ENCODE measurements at places on chromosomes 4 and X.

GRCh38 chr4:157741642-157742041, 431.2 kb downstream of the GASK1B start:
- DNase-seq = no peak

DNA sequence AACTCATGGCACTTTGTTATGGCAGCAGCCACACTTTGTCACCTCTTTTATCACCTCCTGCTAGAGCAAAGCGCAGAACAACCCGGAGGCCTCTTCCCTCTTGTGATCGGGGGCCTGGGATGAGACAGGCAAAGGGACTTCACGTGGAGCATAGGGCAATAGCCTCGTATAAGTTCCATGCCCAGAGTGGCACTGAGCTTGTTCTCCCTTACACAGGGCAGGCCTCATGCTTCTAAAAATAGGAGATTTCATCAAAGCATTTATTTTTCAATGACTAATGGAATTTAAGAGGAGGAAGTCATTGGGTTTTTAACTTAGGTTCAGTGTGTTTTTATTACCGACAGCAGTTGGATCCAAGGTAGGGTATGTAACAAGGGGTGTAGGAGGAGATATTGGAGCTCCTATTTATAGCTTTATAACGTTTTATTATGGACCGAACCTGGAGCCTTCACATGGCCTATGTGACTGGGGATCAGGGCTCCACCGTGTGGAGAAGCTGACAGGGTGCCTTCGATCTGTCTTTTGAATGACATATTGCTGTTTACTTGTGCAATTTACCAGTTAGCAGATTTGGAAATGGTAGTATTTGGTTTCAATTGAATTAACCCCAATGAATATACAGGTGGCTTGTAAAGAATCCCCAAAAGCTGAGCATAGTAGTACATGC, 93.8 kb downstream of the SLC2A9 start:
- DNase-seq = no peak

- no peak for DNase-seq
Measured at GRCh38 chr4:110877778-110878370, 255.0 kb upstream of the PITX2 start.

GRCh38 chr4:181581983-181582382, 661.2 kb upstream of the TENM3 start:
- DNase-seq = no peak

- DNase-seq = no peak
Measured at GRCh38 chrX:36908801-36909675, 99.1 kb upstream of the FAM47C start.

GRCh38 chr4:86218746-86219473, 140.9 kb downstream of the MAPK10 start:
- DNase-seq = no peak

Measured in head of caudate nucleus (tissue), 42 donors.